ENCODE measurements at places on chromosomes 11 and 22.

- peak; percentile 93 for DNase-seq
These were observed 320 bp upstream of the PHLDA2 start for GRCh38 chr11:2929531-2929949.

DNA sequence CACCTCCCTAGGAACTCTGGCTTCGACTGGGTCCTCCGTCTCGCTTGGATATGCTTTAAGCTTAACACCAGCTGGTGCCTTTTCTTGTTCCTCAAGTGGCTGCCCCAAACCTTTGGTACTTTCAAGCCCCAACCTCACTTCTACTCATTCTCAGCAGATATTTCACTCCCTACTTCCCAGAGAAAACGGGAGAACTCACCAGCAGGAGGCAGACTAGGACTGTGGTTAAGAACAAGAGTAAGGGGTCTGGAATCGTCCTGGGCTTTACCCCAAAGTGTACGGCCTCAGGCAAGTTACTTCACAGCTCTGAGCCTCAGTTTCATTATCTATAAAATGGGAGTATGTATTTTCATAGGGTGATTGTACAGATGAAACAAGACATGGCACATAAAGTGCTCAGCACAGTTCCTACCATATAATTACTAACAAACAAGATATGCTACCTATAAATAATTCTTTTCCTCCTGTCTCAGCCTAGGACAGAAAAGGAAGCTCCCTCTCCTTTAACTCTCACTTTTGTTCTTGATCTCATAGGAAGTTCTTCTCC lies 37.8 kb downstream of the PAMR1 start:
- peak; percentile 29 for DNase-seq

- no peak for DNase-seq
These were observed 158.8 kb upstream of the PGR start for GRCh38 chr11:101288392-101288791.

DNA sequence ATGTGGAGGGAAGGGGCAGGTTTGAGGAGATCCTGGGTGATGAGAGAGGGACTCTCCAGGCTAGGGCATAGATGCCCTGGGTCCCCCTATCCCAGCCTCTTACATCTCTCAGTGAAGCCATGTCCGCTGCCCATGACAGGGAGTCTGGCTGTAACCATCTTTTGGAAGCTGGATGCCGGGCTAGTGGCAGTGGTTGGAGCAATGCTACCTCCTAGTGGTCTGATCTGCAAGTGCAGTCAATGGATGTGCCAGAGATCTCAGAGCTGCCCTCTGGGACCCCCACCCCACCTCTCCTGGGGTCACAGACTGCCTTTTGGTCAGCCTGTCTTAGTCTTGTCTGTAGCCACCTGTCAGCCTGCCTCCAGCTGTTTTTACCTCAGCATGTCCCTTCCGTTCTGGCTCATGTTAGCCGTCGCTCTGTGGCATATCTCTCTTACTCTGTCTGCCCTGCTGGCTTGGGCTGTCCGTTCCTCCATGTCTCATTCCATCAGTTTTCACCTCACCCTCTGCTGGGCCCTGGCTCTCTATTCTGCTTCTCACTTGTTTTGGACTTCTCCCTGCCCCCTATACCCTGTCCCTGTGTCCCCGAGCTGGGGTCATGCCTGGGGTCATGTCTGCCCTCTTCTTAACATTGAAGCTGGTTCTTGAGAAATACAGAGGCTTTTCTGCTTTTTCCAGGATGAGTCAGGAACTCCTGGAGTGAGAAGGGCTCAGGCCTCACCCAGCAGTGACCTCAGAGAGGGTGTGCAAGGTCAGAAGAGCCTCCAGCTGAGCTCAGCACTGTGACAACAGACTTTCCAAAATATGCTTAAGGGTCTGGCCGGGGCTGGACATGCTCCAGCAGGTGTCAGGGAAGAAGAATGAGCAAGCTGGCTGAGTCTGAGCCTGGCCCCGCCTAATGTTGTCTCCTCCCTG lies 52.0 kb upstream of the THY1 start:
- DNase-seq: peak; percentile 75

- no peak for DNase-seq
These were observed 40.8 kb upstream of the ST14 start for GRCh38 chr11:130118636-130119387.

DNA sequence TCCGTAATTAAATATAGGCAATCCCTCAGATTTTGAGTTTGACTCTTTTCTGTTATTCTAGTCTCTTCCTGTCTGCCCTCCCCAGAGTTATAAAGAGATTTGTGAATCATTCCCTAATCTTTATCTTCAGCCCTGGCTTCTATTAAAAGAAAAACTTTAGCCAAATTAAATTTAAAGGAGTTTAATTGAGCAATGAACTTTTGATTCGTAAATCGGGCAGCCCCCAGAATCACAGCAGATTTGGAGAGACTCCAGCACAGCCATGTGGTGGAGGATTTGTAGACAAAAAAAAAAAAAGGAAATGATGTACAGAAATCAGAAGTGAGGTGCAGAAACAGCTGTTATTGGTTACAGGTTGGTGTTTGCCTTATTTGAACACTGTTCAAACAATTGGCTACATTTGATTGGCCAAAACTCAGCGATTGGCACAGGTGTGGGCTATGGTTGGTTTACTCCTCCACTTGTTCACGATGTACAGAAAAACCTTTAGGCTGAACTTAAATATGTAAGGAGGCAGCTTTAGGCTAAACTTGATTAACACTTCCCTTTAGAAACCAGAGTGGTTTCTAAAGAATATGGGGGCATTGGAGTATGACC lies 2.3 kb upstream of the ALKBH8 start:
- no peak for DNase-seq

DNA sequence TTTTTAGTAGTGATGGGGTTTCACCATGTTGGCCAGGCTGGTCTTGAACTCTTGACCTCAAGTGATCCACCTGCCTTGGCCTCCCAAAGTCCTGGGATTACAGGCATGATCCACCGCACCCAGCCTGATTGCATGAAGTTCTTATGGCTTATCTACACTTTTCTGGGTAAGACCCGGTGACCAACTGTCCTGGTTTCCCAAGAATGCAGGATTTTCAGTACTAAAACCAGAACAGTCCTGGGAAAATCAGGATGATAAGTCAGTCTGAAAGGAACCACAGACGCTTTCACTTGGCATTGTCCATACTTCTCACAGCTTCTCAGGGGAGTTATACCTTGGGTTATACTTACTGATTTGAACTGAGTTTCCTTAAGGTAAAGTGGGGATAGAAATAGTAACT lies 1.4 kb upstream of the BPIFC start:
- no peak for DNase-seq

DNA sequence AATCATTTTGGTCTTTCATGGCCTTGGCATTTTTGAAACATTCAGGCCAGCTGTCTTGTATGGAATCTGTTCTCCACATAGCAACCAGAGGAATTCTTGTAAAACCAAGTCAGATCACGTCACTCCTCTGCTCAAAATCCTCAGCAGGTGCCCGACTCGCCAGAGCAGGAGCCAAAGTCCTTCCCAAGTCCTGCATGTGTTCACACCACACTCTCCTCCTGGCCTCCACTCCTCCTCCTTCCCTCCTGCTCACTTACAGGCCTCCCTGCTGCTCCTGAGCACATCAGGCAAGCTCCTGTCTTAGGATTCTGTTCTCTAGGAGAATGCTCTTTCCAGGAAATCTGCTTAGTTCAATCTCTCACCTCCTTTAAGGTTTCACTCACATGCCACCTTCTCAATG lies 6.9 kb upstream of the PSMC3 start:
- DNase-seq: no peak

DNA sequence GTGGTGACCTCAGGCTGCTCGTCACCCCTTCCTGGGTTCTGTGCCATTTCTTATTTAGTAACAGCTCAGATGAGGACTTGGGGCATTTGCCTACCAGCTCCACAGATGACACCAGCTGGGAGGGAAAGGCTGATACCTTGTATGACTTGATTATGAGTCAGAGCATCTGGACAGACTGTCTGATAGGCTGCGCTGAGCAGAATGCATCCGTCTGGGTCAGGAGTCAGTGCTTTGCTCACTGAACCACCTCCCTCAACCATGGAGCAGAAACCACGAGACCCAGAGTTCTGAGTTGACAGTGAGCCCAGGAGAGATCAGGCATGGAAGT lies 6.8 kb downstream of the ST14 start:
- peak; percentile 98 for DNase-seq

DNA sequence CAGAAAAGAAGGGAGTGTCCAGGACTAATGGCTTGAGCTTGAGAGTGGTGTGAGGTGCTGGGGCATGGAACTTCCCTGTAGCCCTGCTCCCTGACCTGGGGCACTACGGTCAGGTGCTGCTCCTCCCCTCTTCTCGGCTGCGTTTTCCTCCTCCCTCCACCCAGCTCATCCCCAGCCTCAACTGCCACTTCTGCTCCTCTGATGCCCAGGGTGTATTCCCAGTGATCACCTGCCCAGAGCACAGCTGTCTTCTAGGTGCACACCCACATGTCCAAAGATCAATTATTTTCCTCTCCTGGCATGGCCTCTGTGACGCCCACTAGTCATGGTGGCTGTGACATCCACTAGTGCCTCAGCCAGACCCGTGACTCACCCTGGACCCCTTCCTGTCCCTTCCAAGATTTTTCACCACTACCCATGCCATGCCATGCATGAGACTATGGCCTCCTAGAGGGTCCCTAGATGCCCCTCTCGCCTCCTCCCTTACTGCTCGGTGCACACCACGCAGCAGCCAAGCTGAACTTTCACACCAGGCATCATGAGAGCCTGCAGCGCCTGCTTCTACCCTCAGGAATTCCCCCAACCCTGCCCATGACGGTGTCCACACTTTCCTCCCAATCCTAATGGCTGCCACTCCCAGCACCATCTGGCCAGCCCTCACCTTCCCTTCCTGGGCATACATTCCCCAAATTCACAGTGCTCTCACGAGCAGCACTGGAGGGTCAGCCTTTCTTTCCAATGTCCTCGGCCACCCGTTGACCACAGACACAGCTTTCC lies 1.9 kb downstream of the P2RX6 start:
- DNase-seq: no peak

- DNase-seq: no peak
These were observed 61.6 kb downstream of the SYTL2 start for GRCh38 chr11:85749287-85749834.

DNA sequence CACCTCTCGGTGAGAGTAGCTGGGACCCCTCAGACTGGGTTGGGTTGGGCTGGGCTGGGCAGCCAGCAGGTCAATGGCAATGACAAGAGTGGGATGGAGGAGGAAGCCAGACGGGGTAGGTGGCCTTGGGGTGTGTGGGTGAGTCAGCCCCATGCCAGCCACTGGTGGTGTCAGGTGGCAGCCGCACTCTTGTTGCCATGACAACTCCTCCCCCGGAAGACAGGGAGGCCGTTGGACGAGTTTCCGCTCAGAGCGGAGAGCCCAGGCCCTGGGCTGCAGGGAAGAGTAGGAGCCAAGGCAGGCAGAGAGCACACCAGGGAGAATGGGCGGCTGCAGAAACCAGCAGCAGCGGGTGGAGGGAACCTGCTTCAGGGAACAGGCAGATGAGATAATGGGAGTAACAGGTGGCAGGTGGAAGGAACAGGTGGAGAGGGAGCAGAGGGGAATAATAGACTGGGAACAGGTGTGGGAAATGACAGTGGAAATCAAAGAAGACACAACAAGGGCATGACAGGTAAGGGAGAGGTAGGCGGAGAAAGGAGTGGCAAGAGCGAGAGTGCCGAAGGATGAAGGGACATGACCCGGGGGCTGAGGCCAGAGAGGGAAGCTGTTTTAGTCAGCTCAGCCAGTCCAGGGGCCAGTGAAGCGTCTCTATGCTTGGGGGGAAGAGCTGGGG lies 8.7 kb downstream of the SPTBN2 start:
- DNase-seq: peak; percentile 25

- DNase-seq: no peak
These were observed 15.0 kb downstream of the PDGFB start for GRCh38 chr22:39229688-39230260.

- no peak for DNase-seq
These were observed 69.7 kb upstream of the GRK3 start for GRCh38 chr22:25494774-25495173.

- DNase-seq: no peak
These were observed 48.7 kb upstream of the OR9Q1 start for GRCh38 chr11:57974848-57975601.

- no peak for DNase-seq
These were observed 26.9 kb downstream of the TP53I11 start for GRCh38 chr11:44923806-44924205.

DNA sequence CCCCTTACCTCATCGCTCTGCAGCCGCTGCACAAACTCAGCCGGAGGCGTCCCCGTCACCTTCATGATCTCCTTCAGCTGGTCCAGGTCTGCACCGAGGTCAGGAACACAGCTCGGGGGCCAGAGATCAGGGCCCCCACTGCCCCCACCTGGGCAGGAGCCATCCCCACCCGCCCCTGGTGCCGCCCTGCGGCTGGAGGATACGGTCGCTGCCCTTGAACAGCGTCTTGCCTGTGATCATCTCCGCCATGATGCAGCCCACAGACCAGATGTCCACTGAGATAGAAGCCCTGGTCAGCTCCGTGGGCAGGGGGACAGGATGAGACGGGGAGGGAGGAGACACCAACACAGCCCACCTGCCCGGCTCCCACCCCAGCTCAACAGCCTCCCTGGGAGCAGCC lies 4.5 kb upstream of the HDAC10 start:
- no peak for DNase-seq

DNA sequence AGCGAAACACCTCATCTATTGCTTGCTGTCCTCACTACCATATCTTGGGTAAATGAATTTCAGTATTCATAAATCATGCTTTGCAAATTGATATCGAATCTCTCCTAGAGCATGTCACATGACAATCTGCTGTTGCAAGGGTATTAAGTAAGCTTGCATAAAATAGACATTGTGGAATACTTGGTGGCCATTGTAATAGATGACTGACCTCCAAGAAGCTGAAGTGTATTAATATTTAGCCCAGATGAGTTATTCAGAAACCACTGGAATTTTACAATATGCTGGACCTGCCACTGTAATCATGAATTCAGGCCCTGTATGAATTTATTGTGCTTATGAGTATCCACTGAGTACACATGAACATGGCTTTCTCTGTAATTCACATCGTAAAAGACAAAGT lies 289.7 kb upstream of the ARHGAP42 start:
- no peak for DNase-seq

- DNase-seq: peak; percentile 40
These were observed 148.1 kb downstream of the DYNC2H1 start for GRCh38 chr11:103257360-103257759.

- DNase-seq: no peak
These were observed 31.4 kb downstream of the RSPH14 start for GRCh38 chr22:23110190-23110921.

DNA sequence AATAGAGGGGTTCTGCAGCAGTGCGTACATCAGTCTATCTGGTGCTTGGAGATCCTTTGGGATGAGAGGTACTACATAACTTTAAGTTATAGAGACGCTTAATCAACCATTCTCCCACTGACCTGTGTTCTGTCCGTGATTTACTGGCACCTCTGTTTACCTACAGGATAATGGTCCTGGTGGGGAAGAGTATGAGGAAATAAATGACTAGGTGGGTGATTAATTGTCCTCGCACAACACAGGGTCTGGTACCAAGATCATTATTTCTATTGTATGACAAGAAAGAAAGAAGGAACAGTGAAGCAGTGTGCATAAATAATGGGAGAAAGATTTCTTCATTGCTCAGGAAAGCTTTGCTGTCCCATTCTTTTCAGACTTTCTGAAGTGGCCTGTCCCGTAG lies 32.8 kb upstream of the FJX1 start:
- DNase-seq: no peak

- DNase-seq: no peak
These were observed 23.3 kb upstream of the LYVE1 start for GRCh38 chr11:10591741-10592140.
